H1 (cell line): ENCODE measurements at places on chromosomes 7 and 10. TPM values are rescaled to one million over a fixed set of nuclear protein-coding genes. Genes with fewer than 3 reads are reported as not detected.

DNA sequence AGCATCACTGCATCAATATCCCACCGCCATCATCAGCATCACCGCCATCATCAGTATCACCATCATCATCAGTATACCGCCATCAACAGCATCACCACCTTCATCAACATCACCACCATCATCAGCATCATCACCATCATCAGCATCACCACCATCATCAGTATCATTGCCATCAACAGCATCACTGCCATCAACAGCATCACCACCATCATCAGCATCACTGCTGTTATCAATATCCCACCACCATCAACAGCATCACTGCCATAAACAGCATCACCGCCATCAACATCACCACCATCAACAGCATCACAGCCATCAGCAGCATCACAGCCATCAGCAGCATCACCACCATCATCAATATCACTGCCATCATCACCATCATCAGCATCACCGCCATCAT, 115.8 kb downstream of the RGS10 start:
- DNase-seq, result no peak

GRCh38 chr7:13259930-13260329, 572.5 kb downstream of the ARL4A start:
- no peak for DNase-seq

- peak; percentile 5 for DNase-seq
Observed at GRCh38 chr10:14056610-14057332, 274.0 kb downstream of the FRMD4A start.

DNA sequence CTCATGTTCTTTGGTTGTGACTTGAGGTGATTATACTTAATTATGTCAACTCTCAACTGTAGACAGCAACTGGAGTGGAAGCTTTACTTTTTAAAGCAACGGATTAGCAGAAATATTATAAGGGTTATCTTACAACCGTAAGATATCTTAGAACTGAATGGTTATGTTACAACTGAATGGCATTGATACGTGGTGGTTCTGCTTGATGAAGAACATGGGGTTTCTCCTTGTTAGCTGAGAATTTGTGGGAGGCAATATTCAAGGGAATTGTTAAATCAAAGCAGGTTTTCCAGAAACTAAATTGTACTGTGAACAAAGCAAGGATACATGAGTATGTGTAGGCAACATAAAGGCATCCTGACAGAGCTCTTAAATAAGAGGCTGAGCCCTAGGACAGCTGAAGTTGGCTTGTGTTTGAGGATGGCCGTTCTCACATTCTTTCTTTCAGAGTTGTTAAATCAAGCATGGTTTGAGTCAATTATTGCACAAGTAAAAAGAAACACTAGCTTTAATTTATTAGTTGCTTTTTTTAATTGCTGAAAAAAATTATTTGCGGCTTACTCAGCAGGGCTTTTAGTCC, 350.0 kb downstream of the PLXDC2 start:
- no peak for DNase-seq

DNA sequence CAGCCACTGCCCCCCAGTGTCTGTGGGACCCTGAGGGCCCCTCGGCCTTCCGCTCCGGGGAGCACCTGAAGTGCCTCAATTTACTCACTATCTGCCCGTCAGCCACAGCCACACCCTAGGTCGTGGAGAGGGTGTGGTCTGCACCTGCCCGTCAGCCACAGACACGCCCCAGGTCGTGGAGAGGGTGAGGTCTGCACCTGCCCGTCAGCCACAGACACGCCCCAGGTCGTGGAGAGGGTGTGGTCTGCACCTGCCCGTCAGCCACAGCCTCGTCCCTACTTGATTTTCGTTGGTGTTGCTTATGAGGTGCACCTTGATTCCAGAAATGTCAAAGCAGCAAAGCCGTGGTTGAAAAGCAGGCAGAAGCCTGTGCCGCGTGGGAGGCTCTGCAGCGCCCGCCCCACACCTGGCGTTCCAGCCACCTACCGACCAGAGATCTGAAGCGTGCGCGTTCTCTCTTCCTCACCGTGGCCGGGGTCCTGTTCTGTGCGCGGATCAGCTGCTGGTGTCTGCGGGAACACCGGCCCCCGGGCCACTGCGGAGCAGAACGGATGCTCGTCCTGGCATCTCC, 101.6 kb downstream of the DYNC2I1 start:
- peak; percentile 65 for DNase-seq

- DNase-seq, result no peak
Observed at GRCh38 chr10:62175251-62175650, 93.4 kb downstream of the RTKN2 start.

- DNase-seq, result no peak
Observed at GRCh38 chr7:18667466-18667865, 171.9 kb downstream of the HDAC9 start.

DNA sequence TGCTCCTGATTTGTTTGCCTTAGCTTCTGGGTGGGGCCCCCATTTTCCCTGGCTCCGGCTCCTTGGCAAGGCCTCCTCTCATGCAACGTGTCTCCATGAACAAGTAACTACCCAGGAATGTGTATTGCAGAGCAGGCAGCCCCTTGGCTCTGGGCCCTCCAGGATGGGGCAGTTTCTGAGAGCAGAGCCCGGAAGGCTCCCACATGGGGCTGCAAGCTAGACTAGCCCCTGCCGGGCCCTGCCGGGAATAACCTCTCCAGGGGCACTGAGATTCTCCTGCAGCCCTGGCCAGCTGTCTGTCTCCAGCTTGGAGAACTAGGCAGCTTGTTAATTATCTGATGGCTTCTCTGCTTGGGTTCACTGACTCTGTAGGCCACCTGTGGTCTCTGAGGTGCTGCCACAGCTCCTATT, 184.0 kb upstream of the INHBA start:
- no peak for DNase-seq

- DNase-seq, result no peak
Observed at GRCh38 chr10:7345717-7346116, 65.1 kb downstream of the SFMBT2 start.

- no peak for DNase-seq
Observed at GRCh38 chr7:20665096-20665495, 49.6 kb downstream of the ABCB5 start.

GRCh38 chr7:23713285-23714149, 3.5 kb downstream of the STK31 start:
- DNase-seq, result no peak

GRCh38 chr10:22825841-22826240, 102.0 kb upstream of the ARMC3 start:
- no peak for DNase-seq

GRCh38 chr7:50591480-50592438, 26.6 kb upstream of the DDC start:
- no peak for DNase-seq

GRCh38 chr7:28070297-28071055, 110.1 kb downstream of the JAZF1 start:
- no peak for DNase-seq

GRCh38 chr7:138295049-138295637, 164.9 kb upstream of the TRIM24 start:
- no peak for DNase-seq

GRCh38 chr10:29131952-29132547, 156.8 kb upstream of the LYZL1 start:
- no peak for DNase-seq

- DNase-seq, result no peak
Observed at GRCh38 chr10:96794836-96795733, 37.0 kb upstream of the LCOR start.

DNA sequence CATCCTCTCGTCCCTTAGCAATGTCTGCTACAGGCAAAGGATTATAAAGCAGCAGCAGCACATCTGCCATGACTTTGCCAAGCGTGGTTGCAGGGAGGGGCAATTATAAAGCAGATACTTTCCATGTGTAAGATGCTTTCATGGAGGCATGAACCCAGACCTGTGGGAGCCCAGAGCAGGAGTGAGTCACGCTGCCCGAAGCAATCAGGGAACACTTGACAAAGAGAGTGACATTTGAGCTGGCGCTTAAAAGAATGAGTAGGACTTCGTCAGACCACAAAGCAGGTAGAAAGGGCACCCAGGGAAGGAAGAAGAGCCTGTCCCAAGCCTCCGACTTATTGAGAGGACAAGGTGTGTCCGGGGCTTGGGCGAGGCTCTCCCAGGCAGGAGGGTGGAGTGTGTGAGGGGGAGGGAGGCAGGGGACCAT, 147.2 kb downstream of the MYOF start:
- DNase-seq, result no peak

GRCh38 chr7:27161721-27162560, 3.4 kb downstream of the HOXA9 start:
- peak; percentile 57 for DNase-seq

GRCh38 chr7:38178695-38179344, 775 bp downstream of the STARD3NL start:
- DNase-seq, result no peak

GRCh38 chr7:20364571-20365196, 34.0 kb downstream of the ITGB8 start:
- DNase-seq, result no peak

DNA sequence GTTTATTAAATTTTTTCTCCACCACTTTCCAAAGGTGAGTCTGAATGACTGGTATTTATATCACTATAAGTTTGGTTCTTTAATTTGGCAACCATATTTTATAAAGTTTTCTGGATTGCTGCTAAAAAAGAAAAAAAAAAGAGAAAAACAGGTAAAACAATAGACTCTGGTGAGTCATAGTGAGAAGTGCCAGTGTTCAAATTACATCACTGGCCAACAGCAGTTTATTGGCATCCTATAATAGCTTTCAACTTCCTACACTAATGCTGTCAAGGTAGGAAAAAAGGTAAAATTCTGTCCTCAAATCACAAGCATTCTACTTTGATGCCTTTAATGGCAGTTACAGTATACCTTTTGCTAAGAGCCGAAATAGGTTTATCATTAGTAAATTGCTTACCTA, 808.8 kb downstream of the GRM8 start:
- DNase-seq, result no peak

GRCh38 chr7:132793474-132793873, 217.2 kb upstream of the PLXNA4 start:
- no peak for DNase-seq

DNA sequence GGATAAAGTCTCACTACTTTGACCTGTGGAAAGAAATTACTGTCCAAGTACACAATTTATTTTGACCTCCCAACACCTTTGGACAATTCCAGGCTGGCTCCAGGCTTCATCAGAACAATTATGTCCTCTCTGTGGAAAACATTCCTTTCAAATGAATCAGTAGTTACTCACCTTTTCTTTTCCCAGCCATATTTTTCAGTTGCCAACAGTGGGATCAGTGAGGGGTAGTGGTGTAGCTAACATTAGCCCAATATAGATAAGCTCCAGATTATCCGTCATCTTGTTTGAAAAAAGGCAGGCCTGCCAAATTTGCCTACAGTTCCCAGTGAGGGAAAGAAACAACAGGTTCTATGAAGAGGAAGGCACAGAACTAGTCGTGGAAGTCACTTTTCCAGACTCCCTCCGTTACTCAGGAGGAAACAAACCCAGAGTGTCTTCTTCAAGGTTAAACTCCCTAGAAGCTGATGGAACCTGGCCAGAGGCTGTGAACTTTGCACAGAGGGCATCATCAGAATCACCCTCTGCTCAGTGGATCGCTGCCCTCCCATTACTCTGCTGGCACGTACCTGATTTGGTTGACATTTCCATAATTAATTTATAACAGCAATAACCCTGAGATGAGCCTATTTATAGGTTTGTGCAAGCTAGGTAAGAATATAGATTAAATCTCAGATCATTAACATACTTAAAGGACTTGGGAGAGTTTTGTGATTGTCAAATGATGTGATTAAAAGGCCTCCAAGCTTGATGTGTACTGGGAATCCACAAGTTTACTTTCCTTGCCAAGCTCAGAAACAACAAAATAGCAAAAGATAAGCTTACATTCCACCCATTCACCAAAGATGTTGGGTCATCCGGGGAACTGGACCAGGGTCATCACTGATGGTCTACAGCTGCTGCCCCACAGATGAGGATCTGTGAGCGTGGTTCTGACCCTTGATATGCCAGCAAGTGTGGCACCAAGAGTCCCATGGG, 654.6 kb upstream of the GALNT17 start:
- no peak for DNase-seq

DNA sequence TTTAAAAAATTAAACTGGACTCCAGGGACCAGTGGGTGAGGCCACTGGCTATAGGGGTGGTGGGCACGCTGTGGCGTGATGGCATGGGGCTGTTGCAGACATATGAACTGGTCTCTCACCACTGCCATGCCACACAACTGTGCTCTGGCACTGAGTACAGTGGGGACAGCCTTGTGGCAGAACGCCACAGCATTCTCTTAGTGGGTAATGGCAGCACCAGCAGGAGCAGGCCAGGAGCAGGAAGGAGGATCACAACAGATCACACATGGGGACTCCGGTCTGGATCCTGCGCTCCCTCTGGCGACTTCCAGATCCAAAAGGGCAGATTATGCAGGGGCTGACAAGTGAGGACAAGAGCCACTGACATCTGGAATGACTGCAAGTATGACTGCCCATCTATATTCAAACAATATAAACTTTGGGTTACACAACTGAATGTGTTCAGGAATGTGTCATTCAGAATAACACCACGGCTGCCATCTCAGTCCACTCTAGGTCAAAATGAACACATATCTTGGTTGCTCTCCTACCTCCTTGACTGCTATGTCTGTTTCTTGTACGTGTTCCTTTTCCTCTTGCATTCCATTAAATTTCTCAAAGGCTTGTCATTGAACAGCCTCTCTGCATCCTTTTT, 176.0 kb downstream of the KMT2E start:
- no peak for DNase-seq

- no peak for DNase-seq
Observed at GRCh38 chr10:118662228-118663035, 67.0 kb upstream of the PRLHR start.

GRCh38 chr7:142802301-142802700, 31.5 kb downstream of the PRSS2 start:
- DNase-seq, result no peak

DNA sequence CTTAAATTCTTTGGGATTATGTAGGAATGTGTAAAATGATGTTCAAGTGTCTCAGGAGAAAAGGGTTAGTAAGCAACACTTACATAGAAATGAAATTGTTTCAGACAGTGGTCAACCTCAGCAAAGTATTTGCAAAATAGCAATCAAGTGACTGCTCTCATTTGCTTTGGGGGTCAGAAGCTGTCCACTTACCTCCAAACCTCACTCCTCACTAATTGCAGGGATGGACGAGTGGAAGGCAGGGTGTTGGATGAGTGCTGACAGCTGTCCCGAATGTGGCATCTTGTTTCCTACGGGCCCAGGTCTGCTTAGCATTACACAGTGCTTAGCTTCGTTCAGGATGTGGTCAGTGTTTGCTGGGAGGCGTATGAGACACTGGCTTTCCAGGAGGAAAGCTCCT, 437.0 kb downstream of the SUGCT start:
- DNase-seq, result no peak

- DNase-seq, result no peak
Observed at GRCh38 chr7:142301923-142302550, 44.2 kb upstream of the PRSS58 start.

DNA sequence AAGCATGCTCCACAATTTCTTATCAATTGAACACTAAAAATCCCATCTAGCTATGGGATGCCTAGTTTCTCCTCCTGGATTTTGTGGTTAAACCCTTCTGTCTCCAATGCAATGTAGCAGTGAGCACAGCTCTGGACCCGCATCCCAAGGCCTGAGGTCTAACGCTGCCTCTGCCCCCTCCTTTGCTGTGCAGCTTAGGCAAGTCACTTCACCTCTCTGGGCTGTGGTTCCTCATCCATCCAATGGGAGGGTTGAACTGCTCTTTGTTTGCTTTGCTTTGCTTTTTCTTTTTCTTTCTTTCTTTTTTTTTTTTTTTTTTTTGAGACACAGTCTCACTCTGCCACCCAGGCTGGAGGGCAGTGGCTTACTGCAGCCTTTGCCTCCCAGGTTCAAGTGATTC, 69.2 kb downstream of the PARP12 start:
- DNase-seq, result no peak

Gene FFAR4
- not detected in 2 replicates for total RNA-seq

Gene SPACDR
- total RNA-seq, result 0.33 TPM in 1 of 2 replicates, not detected in the other

Gene ANXA8
- not detected in 2 replicates for total RNA-seq

Gene OPN1SW
- total RNA-seq, result not detected in 2 replicates

Gene TBX20
- total RNA-seq, result 0.26 and 0.29 TPM in 2 replicates

Gene STEAP2
- total RNA-seq, result 17.4 and 18.4 TPM in 2 replicates
